Activated T-helper 2 cell treated with anti-CD3 and anti-CD28 coated beads, Interferon-gamma antibody, Interleukin-2, Interleukin-4, amounts not matched to agents 10 μg/mL and 5 μg/mL and 100 μg/mL, durations not matched to agents 14 hours and 24 hours and 36 hours (primary cell): ENCODE measurements at places on chromosomes 12 and 14. TPM values are rescaled to one million over a fixed set of nuclear protein-coding genes. Genes with fewer than 3 reads are reported as not detected.

GRCh38 chr12:132610051-132610759 lies at the start of gene LRCOL1:
TSS of gene LRCOL1 (minus strand) at chr12:132610582. CDS start at chr12:132606251, 4,331 bp downstream.
- no peak for DNase-seq

DNA sequence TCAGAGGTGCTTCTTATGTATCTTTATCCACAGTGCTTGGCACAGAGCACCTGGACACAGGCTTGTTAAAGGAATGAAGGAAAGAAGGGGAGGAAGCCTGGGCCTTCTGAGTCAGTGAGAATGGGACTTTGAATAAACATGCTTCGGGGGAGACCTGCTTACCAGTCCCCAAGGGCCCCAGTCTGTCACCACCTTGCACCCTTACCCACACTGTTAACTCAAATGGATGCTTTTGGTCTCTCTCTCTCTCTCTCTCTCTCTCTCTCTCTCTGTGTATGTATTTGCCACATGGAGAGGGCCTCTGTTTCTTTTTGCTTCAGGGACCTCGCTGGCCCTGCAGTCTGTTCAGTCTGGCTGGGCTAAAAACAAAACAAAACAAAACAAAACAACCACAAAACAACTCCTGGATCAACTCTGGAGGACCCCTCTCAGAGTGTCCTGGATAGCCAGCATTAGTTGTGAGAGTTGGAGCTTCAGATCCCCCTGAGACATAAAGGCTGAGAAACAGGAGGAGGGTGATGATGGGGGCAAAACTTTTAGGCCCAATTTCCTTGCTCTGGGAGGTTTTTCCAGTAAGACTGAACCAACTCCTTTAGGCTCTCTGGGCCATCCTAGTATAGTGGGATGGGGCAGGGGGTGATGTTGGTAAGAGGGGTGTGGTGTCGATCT lies 1.9 kb downstream of the KIF5A start:
- DNase-seq, result no peak

RDH16 gene
- total RNA-seq, result 0.30 and 0.41 TPM in 2 replicates

DNA sequence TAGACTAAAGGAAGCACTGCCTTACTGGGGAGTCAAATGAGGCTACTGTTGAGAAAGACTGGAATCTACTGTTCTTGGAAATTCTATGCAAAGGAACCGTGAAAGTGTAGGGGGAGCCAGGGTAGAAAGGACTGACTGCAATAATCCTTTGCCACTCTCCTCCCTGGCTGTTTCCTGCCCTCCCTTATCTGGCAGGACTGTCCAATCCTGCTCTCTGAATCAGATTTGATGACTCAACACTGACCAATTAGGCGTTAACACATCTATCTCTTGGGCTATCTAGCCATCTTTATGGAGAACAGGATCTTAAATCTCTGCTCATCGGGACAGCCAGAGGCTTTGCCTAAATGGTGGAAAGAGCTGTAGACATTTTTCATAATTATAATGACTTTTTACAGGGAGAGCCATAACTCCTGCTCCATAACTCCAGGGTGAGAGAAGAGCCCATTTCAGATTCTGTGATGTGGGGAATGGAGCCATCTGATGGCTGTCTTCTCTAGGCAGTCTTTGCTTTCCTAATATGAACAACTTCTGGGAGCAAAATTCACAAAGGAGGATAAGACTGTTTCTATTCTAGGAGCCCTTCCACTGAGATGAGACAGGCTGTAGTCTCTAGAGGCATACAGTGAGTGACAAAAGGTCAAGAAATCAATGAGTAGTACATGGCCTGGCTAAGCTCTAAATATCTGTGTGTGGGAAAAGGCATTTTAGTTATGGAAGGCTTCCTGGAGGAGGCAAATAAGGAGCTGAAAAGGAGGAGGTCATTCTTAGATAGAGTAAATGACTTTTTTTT lies 68.9 kb upstream of the CISTR start:
- no peak for DNase-seq

GRCh38 chr12:123396954-123397353 lies 13.0 kb downstream of the KMT5A start:
- DNase-seq, result no peak

GPRC5A gene
- total RNA-seq, result not detected in 2 replicates

GRCh38 chr14:47678993-47679392 lies 3.6 kb upstream of the MDGA2 start:
- DNase-seq, result no peak

IL31 gene
- 54.3 and 55.9 TPM in 2 replicates for total RNA-seq

GRCh38 chr14:102154821-102155549 lies 15.3 kb downstream of the WDR20 start:
- DNase-seq, result no peak

DNA sequence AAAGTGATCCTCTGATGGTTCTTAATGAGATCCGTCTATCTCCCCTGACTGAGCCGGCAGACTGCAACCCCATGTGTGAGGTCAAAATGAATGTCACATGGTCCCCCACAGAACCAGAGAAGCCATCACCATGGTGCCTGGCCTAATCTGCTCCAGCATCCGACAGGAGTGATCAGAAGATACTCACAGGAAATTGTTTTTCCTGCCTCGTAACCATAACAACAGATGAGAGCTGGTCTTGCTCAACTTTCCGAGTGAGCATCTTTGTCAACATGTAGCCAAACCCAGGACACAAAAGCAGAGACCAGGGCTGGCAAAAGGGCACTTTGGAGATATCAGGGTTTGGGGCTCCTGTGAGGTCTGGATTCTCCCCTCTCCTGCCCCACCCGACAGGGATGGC lies 72.1 kb upstream of the C14orf180 start:
- no peak for DNase-seq

ACOT4 gene
- total RNA-seq, result 0.57 and 1.4 TPM in 2 replicates

- no peak for DNase-seq
Measured at GRCh38 chr14:68047906-68048305, 228.3 kb downstream of the RAD51B start.

DNA sequence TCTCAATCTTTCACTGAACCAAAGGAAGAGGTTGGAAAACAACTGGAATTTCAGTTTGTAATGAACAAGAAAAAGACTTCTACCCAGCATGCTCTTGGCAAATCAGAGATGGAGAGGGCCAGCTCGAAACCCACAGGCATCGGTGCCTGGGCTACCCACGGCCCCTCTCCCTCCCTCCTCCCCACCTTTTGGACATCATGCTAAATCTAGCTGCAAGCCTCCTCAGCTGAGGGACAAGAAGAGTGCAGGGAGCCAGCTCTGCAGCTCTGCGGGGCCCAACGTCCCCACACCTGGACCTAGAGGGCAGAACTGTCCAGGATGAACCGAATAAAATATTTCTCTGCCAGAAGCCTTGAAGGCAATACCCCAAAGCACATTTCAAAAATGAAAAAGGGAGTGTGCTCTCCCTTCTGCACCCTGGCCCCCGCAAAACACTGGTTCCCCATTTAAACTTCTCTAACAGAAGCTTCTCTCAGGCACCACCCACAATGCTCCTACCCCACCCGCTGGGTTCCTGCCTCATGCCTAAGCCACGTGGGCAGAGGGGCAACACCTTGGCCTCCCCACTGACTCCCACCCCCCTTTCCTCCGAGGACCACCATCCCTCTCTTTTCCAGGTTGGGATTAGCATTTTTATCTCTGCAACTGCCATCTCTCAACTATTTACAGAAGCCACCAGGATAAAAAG lies 8.2 kb downstream of the CAMKK2 start:
- DNase-seq, result no peak

DNA sequence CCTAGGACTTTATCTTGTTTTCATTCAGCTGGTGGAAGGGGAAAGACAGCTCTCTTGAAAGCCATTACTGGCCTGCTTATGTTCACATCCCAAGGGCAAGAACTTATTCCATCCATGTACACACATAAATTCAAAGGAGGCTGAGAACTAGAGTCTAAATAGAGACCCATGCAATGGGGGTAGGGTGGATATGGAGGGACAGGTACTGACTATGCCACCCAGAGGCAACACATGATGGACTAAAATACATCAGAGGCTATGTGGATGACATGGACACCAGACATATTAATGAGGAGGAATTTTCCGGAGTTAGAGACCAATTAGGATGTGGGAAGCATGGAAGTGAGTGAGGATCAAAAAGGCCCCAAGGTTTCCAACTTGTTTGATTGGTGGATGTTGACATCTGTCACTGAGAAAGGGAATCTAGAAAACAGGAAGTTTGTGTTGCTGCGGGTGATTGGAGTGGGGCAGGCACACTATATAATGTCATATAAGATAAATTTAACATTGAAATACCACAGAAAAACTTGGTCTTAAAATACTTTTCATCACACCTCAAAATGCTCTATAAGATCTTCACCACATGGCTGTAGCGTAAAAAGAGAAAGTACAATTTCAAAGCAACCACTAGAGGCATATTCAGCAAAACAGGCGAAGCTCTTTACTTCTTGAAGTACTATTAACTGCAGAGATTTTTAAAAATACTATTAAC lies 130.4 kb downstream of the GRIP1 start:
- DNase-seq, result no peak

SERPINA3 gene
- total RNA-seq, result not detected in 2 replicates

DNAJC22 gene
- 0.09 TPM in 1 of 2 replicates, not detected in the other for total RNA-seq

- no peak for DNase-seq
Measured at GRCh38 chr12:22268406-22268805, 66.1 kb downstream of the ST8SIA1 start.

DNA sequence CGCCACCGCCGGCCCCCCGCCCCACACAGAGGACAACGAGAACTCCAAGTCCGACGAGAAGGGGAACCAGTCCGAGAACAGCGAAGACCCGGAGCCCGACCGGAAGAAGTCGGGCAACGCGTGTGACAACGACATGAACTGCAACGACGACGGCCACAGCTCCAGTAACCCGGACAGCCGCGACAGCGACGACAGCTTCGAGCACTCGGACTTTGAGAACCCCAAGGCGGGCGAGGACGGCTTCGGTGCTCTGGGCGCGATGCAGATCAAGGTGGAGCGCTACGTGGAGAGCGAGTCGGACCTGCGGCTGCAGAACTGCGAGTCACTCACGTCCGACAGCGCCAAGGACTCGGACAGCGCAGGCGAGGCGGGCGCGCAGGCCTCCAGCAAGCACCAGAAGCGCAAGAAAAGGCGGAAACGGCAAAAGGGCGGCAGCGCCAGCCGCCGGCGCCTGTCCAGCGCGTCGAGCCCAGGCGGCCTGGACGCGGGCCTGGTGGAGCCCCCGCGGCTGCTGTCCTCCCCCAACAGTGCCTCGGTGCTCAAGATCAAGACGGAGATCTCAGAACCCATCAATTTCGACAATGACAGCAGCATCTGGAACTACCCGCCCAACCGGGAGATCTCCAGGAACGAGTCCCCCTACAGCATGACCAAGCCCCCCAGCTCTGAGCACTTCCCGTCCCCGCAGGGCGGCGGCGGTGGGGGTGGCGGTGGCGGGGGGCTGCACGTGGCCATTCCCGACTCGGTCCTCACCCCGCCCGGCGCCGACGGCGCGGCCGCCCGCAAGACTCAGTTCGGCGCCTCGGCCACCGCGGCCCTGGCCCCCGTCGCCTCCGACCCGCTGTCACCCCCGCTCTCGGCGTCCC lies 150.9 kb downstream of the EGLN3 start:
- DNase-seq, result no peak

- no peak for DNase-seq
Measured at GRCh38 chr12:109331301-109331952, 16.3 kb upstream of the MYO1H start.

- DNase-seq, result no peak
Measured at GRCh38 chr12:66587912-66588311, 91.0 kb downstream of the GRIP1 start.

DNA sequence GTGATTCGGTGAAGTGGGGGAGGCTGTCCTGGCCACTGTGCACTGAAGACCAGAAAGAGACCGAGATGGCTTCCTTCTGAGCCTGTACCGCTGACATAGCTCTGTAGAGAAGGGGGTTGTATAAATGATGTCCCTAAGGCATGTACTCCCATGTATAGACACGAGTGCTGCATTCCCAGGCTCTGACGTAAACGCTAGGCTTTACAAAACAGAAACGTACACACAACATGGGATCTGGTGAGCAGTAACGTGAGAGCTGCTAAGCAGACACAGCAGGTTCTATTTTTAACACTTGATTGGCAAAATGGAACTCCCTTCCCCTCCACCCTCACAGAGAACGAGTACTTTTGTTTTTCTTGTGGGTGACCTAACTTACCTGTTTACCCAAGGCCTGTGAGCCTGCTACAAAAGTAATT lies 35.9 kb downstream of the ACADS start:
- DNase-seq, result no peak

- no peak for DNase-seq
Measured at GRCh38 chr14:95191445-95192199, 34.3 kb upstream of the DICER1 start.

PPM1H gene
- total RNA-seq, result 0.11 TPM in 1 of 2 replicates, not detected in the other

- no peak for DNase-seq
Measured at GRCh38 chr12:105480162-105480561, 149.7 kb downstream of the C12orf75 start.

GRCh38 chr12:2323532-2324255 lies 270.9 kb downstream of the CACNA1C start:
- no peak for DNase-seq

KRT85 gene
- total RNA-seq, result not detected in 2 replicates

DNA sequence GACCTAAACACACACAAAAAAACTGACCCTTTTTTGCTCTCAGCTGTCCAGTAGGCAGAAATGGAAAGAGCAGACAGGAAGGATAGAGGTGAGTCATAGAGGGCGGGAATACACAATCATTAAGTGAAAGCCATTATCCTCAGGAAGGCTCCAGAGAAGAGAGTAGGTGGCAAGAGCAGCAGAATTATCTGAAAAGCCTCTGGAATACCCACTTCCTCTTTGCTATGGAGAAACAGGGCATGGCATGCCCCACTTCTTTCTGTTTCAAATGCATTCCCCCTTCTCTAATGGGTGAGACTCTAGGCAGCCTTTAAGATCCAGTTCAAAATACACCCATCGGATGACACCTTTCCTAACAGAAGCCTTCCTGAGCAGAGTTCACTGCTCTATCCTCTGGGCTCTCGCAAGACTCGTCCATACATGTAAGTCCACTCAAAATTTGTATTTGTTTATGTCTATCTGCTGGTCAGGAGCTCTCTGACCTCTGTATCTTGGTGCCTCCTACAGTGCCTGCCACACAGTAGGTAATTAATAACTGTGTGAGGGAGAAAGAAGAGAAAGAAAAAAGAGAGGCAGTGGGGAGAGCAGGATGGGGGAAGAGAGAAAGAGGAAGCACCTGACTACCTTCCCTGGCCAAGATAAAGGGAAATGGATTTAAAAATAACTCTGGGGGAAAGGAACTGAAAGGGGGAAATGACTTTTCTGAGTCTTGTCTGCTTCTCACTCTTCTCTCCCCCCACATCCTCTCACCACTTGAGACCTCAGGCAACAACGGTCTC lies 8.5 kb downstream of the KLHL33 start:
- DNase-seq, result no peak

GRCh38 chr12:30974746-30975500 lies 48.4 kb downstream of the TSPAN11 start:
- no peak for DNase-seq

DNA sequence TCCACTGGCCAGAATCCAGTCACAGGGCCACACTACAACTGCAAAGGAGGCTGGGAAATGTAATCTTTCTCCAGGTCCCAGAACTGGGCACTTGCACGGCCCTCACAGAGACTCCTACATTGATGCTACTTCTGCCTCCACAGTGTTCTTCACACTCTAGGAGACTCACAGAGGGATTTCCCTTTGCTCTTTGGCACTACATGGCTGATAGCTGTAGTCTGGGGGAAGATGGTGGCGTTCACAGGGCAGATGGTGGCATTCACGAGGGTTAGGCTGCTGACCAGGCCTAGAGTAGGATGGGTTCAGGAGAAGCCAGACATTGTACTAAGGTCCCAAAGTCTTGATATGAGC lies 151.1 kb downstream of the NUAK1 start:
- no peak for DNase-seq
